ENCODE measurements at places on chromosomes 6 and 20.
A peak's percentile ranks its signal among the peaks of the same experiment; 100 is the strongest.

- DNase-seq = no peak
Measured at GRCh38 chr6:123402052-123402451, 234.7 kb downstream of the TRDN start.

DNA sequence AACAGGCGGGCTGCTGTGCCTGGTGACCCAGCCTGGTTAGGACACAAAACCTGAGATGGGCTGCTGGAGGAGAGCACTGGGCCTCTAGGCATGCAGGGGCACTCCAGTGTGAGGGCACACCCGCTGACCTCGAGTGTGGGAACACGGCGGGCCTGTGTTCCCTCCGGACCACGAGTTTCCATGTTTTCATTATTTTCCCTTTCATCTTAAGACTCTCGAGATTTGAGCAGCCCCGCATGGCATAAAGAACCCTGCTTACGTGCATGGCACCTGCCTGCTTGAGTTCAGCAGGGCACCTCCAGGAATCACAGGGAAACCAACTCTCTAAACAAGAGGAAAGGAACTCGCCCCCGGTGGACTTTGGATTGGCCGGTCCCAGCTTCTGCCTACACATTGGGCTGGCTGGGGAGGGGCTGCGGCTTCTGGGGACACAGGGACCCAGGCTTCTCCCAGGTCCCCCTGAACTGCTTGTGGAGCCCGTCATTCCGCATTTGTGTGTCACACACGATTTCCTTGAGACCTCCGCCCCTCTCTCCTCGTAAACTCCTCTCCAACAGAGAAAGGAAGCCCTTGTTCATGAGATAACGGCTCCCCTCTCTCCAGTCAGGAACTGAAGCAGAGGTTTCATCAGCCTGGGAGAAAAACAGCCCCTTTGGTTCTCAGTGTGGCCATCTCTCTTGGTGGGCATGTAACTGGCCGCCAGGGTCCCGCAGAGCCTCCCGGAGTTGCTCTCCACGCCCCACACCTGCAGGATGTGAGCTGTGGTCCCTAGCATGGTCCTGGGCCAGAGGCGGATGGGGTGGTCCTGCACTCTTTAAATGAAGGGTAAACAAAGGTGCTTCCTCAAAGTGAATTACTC is 181.8 kb downstream of the TTLL2 start:
- DNase-seq = no peak

DNA sequence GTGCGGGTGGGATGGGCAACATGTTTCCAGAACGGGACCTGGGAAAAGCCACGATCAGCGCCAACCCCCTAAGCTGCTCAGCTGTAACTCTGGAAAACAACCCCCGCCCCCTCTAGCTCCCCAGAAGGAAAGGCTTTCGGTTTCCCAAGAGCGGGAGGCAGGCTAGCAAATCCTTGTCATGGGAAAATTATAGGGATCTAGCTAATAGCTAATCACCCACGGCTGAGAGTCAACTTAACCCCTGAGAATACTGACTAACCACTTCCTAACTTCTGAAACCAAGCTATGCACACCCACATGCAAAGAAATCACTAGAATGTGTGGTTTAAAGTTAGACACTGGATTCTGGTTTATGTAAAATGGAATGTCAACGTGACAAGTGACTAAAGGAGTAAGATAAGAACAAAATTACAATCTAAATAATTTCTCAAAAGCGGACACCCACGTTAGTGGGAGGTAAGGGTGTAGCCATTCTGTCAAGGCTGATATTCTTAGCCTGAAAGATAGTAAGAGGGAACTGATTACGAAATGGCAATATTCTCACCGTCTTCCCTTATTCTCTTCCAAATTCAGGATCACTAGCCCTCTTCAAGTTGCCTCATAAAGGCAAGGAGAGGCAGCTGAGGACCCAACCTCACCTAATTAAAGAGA is 20.1 kb downstream of the JAG1 start:
- peak; percentile 12 for DNase-seq

GRCh38 chr6:74578339-74578738 is 627.5 kb downstream of the COL12A1 start:
- no peak for DNase-seq

- DNase-seq = peak; percentile 87
Measured at GRCh38 chr6:28124350-28124970, at the start of gene ZSCAN16. Gene ZSCAN16, plus strand, starts transcription at chr6:28124609. Its CDS starts 835 bp downstream, at chr6:28125444.

- DNase-seq = no peak
Measured at GRCh38 chr6:42771741-42772100, 10.1 kb upstream of the BICRAL start.

- no peak for DNase-seq
Measured at GRCh38 chr6:100518588-100518987, 53.9 kb upstream of the SIM1 start.

GRCh38 chr20:50538276-50538675 is 28.1 kb downstream of the PTPN1 start:
- no peak for DNase-seq

GRCh38 chr20:58557733-58558342 is 42.6 kb upstream of the APCDD1L start:
- DNase-seq = no peak

All from suppressor macrophage treated with lipopolysaccharide for 4 hours (primary cell).